Spleen (tissue), 13 donors: ENCODE measurements at places on chromosomes 6 and 20.
A peak's percentile ranks its signal among the peaks of the same experiment; 100 is the strongest.

DNA sequence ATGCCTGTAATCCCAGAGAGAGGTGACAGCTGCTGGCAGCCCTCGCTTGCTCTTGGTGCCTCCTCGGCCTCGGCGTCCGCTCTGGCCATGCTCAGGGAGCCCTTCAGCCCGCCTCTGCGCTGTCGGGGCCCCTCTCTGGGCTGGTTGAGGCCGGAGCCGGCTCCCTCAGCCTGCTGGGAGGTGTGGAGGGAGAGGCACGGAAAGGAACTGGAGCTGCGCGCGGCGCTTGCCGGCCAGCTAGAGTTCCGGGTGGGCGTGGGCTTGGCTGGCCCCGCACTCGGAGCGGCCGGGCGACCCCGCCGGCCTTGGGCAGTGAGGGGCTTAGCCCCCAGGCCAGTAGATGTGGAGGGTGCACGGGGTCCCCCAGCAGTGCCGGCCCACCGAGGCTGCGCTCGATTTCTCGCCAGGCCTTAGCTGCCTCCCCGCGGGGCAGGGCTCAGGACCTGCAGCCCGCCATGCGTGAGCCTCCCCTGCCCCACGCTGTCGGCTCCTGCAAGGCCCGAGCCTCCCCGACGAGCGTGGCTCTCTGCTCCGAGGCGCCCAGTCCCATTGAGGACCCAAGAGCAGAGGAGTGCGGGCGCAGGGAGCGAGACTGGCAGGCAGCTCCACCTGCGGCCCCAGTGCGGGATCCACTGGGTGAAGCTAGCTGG is 34.6 kb downstream of the C6orf52 start:
- no peaks in the 10 kb centered on the region for H3K27me3 ChIP-seq
- H3K4me3 ChIP-seq: no peak overlapping the region
- no peaks in the 10 kb centered on the region for H3K4me1 ChIP-seq
- no peak overlapping the region for H3K27ac ChIP-seq
- no peaks in the 10 kb centered on the region for H3K36me3 ChIP-seq

GRCh38 chr6:140670021-140670420 is 1295.6 kb upstream of the CITED2 start:
- H3K27ac ChIP-seq: no peak overlapping the region
- no peak overlapping the region for H3K4me3 ChIP-seq
- no peaks in the 10 kb centered on the region for H3K4me1 ChIP-seq
- no peak for DNase-seq
- no peaks in the 10 kb centered on the region for H3K36me3 ChIP-seq
- no peaks in the 10 kb centered on the region for H3K27me3 ChIP-seq

- no peak for DNase-seq
- H3K4me1 ChIP-seq: no peaks in the 10 kb centered on the region
- no peaks in the 10 kb centered on the region for H3K36me3 ChIP-seq
- H3K27me3 ChIP-seq: no peaks in the 10 kb centered on the region
These were observed 55.6 kb downstream of the KIAA0408 start for GRCh38 chr6:127403636-127404035.

DNA sequence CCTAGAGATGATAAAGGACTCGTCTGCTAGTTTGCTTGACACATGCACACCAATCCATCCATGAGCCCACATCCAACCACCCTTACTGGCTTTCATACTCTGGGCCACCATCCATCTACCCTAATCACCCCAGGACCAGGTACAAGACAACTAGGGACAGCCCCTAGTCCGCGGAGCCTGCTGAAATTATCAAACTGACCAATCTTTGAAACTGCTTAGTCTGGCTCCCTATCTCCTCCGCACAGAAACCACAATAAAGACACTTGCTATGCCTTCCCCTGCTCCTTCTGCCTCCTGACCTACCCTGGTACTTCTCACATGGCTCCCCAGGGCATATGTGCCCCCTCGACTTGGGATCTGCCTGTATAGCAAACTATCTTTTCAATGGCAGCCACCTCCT is 33.1 kb downstream of the PXDC1 start:
- no peak overlapping the region for H3K27ac ChIP-seq
- no peaks in the 10 kb centered on the region for H3K27me3 ChIP-seq
- DNase-seq: no peak
- H3K4me3 ChIP-seq: no peak overlapping the region
- H3K4me1 ChIP-seq: no peaks in the 10 kb centered on the region
- peaks cover 23% of the 10 kb centered on the region for H3K36me3 ChIP-seq

- no peak for DNase-seq
- H3K4me3 ChIP-seq: no peak overlapping the region
- no peaks in the 10 kb centered on the region for H3K4me1 ChIP-seq
- H3K27me3 ChIP-seq: no peaks in the 10 kb centered on the region
- H3K36me3 ChIP-seq: no peaks in the 10 kb centered on the region
- H3K27ac ChIP-seq: no peak overlapping the region
These were observed 609.1 kb upstream of the SLC35B3 start for GRCh38 chr6:9044426-9044825.

DNA sequence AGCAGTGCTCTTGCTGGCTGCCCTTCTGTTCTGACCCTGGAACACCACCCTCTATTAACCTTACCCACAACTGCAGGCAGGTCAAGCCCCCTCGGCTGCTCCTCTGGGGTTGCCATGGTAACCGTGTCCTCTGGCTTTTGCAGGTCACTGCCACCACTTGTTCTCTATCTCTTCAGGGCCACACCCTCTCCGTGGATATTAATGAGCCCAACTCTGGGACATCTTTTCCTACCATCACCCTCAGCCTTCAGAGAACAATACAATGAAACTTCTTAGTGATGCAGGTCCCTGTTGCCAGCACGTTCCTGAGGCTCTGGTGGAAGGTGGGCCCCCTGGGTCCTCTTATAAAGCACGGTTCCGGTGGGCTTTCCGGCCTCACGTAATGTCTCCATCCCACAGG is 30.8 kb upstream of the MICB start:
- peaks cover 47% of the 10 kb centered on the region for H3K36me3 ChIP-seq
- no peaks in the 10 kb centered on the region for H3K27me3 ChIP-seq
- H3K4me3 ChIP-seq: peak overlapping the region; percentile 84
- DNase-seq: no peak

DNA sequence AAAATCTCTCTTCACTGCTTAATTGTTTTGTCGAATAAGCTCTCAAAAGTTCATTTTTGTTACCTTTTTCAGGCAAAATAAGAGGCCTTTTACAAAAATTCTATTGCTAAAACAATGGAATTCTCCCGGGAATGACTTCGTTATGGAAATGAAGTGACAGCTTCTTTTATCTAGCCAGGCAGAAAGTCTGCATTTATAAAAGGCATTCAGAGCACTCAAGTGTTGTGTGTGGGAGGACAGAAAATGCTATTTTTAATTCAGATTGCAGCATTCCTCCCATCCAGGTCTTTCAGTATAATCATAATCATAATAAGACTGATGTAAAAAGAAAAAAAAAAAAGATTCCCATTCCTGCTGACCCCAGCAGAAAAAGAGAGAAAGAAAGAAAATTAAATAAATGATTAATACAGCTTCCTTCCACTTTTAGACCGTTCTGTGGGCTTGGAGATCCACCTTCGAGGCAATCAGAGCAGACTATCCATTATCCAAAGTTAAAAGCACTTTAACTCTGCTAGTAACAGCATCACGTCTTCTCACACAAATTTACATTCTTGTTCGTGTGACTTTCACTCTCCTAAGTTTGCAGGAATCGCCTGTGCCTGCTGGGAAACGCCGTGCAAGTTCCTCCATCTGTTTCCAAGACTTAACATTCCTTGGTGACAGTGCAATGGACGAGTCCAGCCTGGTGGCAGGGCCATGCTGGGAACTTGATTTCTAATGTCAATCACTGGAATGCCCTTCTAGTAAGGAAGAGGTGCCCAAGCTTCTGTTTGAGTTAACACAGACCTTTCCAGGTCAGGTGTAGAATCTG is 258.8 kb downstream of the GMPR start:
- H3K4me1 ChIP-seq: peaks cover 17% of the 10 kb centered on the region
- no peaks in the 10 kb centered on the region for H3K36me3 ChIP-seq
- no peak overlapping the region for H3K27ac ChIP-seq
- DNase-seq: no peak

DNA sequence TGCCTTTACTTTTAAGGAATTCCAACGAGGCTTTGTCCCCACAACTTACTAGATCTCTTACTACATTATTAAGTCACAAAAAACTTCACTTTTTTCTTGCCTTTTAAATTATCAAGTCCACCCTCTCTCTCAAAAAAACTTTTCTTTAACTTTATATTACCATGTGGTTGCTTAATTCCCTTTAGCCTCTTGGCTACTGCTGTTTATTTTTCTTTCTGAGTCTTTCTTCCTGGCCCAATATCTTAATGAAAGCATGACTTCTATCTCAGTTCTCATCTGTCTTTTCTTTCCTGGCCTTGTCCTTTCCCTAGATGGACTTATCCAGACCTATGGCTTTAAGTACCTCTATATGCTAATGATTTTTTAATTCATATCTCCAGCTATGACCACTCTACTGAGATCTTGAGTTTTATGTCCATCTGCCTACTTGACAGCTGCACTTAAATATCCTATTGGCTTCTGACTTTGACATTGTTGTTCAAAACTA is 710.5 kb downstream of the RFPL4B start:
- no peak for DNase-seq
- no peaks in the 10 kb centered on the region for H3K27me3 ChIP-seq
- no peaks in the 10 kb centered on the region for H3K36me3 ChIP-seq
- H3K4me1 ChIP-seq: no peaks in the 10 kb centered on the region
- H3K4me3 ChIP-seq: no peak overlapping the region

DNA sequence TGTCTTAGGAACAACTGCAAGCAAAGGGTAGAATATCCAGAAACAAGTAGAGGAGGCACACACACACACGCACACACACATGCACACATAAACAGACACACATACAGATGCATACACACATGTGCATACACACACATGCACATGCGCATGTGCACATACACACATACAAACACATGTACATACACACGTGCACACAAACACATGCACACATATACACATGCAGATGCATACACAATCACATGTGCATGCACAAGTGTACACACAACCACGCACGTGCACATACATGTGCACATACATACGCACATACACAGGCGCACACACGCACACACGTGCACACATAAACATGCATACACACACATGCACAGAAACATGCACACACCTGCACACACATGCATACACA is 206.5 kb upstream of the OPRM1 start:
- no peak overlapping the region for H3K27ac ChIP-seq
- DNase-seq: no peak
- H3K4me1 ChIP-seq: no peaks in the 10 kb centered on the region
- H3K4me3 ChIP-seq: no peak overlapping the region
- H3K27me3 ChIP-seq: no peaks in the 10 kb centered on the region

DNA sequence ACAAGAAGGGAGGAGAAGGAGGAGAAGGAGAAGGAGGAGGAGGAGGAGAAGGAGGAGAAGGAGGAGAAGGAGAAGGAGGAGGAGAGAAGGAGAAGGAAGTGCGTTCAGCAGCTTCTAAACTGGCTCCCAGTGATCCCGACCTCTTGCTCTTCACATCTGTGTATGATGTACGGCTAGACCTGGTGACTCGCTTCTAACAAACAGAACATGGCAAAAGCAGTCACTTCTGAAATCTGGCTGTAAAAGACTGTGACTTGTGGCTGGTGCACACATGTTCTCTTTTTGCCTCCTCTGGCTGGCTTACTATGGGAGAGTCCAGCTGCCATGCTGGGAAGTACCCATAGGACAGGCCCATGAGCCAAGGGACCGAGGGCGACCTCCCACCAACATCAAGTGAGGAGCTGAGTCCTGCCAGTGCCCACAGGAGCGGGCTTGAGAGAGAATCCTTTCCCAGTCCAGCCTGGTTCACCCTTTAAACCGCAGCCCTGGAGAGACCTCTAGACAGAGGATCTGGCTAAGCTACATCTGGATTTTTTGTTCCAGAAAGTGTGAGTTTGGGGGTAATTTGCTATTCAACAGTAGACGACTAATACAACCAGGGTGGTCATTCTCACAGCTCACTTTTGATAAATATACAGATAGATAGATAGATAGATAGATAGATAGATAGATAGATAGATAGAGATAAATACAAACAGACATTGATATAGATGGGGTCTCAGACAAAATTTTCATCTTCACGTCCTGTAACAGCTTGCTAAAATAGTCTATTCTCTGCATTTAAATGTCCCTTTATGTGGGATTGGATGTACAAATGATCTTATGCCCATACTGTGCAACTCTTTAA is 42.3 kb downstream of the RPP40 start:
- no peaks in the 10 kb centered on the region for H3K4me1 ChIP-seq
- no peaks in the 10 kb centered on the region for H3K36me3 ChIP-seq
- no peaks in the 10 kb centered on the region for H3K27me3 ChIP-seq
- H3K4me3 ChIP-seq: no peak overlapping the region
- no peak overlapping the region for H3K27ac ChIP-seq

- H3K4me1 ChIP-seq: peaks cover 58% of the 10 kb centered on the region
- peak overlapping the region; percentile 86 for H3K27ac ChIP-seq
- H3K36me3 ChIP-seq: no peaks in the 10 kb centered on the region
- H3K4me3 ChIP-seq: no peak overlapping the region
- H3K27me3 ChIP-seq: no peaks in the 10 kb centered on the region
These were observed 236.3 kb upstream of the ZNF217 start for GRCh38 chr20:53829724-53830521.

GRCh38 chr6:139186242-139186641 is 51.4 kb downstream of the HECA start:
- no peaks in the 10 kb centered on the region for H3K4me1 ChIP-seq
- H3K4me3 ChIP-seq: no peak overlapping the region
- no peaks in the 10 kb centered on the region for H3K27me3 ChIP-seq
- DNase-seq: no peak

GRCh38 chr20:8457978-8458377 is 325.9 kb downstream of the PLCB1 start:
- no peak for DNase-seq
- H3K4me1 ChIP-seq: peaks cover 5% of the 10 kb centered on the region
- H3K27me3 ChIP-seq: no peaks in the 10 kb centered on the region
- H3K36me3 ChIP-seq: no peaks in the 10 kb centered on the region

DNA sequence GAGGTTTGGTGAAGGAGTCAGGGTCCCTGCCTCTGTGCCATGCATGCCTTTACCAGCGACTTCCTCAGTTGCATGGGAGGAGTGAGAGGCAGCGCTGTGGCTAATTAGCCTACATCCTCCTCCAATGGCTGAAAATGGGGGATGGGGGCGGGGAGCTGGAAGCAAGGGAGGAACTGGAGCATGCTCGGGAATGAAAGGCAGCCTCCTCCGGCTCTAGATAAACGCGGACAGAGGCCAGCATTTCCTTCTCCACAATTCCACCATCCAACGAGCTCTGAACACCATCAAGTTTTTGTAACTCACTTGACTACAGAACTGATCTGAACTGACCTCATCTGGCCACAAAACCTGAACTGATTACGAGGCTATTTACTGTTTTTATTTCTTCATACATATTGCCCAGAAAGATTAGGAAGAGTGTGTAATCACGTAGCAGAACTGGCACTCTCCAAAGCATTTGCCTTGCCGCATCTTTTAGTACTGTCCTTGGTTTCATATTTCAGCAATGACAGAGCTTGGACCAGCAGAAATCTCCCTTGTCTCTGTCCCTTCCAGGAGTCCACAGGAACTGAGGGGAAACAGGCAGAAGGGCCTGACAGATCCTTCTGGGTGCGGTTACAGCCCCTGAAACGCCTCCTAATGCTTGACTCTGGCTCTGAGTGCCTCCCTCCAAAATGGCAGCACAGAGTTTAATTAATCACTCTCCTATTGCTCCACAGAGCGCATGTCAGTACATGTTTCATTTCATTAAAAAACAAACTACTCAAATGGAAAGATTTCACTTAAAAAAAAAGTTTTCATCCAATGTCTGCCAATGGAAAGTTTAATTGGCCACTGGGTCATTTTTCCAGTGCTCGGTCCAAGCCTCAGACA is 58.2 kb upstream of the TRAF3IP2 start:
- no peak overlapping the region for H3K4me3 ChIP-seq
- H3K4me1 ChIP-seq: peaks cover 43% of the 10 kb centered on the region
- peak overlapping the region; percentile 37 for H3K27ac ChIP-seq
- no peaks in the 10 kb centered on the region for H3K27me3 ChIP-seq

- H3K36me3 ChIP-seq: no peaks in the 10 kb centered on the region
- peak overlapping the region; percentile 90 for H3K27ac ChIP-seq
- no peaks in the 10 kb centered on the region for H3K27me3 ChIP-seq
- H3K4me3 ChIP-seq: peak overlapping the region; percentile 14
- H3K4me1 ChIP-seq: peaks cover 73% of the 10 kb centered on the region
These were observed 224.8 kb upstream of the MARCKS start for GRCh38 chr6:113632220-113632864.
